ENCODE measurements at places on chromosomes 13 and 19. TPM values are rescaled to one million over a fixed set of nuclear protein-coding genes. Genes with fewer than 3 reads are reported as not detected.

DNA sequence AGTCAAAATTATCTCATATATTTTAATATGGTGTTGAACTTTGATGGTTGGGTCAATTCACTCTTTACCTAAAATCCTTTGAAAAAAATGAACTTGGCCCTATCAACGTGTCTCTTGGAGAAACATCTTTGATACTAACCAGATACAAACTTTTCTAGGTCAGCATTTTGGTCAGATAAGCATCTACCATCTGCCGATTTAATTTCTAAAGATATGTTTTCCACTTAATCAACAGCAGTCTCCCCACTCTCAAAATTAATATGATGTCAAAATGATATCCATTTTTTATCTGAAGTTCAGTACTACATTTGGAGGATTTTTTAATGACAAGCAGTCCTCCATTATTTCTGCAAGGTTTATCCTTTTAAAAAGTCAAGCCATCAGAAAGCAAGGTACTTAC is 288.8 kb downstream of the DIAPH3 start:
- DNase-seq = no peak

DNA sequence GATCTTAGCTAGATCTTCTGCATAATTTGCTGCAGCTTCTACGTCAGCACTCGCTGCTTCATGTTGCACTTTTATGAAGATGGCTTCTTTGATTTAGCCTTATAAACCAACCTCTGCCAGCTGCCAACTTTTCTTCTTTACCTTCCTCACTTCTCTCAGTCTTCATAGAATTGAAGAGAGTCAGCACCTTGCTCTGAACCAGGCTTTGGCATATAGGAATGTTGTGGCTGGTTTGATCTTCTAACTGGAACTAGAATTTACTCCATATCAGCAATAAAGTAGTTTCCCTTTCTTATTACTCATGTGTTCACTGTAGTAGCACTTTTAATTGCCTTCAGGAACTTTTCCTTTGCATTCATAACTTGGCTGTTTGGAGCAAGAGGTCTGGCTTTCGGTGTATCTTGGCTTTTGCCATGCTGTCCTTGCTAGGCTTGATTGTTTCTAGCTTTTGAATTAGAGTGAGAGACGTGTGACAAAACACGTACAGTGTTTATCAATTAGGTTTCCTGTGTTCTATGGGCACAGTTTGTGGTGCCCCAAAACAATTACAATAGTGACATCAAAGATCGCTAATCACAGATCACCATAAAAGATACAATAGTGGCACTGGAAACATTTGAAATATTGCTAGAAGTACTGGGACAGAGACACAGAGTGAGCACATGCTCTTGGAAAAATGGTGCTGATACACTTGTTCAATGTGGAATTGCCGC is 50.7 kb downstream of the NDFIP2 start:
- DNase-seq = no peak

- DNase-seq = no peak
Observed at GRCh38 chr13:44140888-44141724, 232.5 kb upstream of the SERP2 start.

- no peak for DNase-seq
Observed at GRCh38 chr19:34960940-34961679, 2.9 kb downstream of the ZNF792 start.

DNA sequence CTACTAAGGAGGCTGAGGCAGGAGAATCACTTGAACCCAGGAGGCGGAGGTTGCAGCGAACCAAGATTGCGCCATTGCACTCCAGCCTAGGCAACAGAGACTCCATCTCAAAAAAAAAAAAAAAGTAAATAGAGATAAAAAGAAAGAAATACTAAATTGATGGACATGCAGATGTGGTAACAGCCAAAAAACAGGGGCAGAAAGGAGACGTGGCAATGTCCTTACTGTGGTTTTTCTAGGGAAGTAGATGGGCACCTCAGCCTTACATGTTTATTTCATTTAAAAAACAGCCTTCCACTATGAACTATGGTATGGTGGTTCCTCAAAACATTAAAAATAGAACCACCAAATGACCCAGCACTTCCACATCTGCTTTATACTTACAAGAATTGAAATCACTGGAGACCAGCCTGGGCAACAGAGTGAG is 6.5 kb upstream of the EIF3G start:
- no peak for DNase-seq

DNA sequence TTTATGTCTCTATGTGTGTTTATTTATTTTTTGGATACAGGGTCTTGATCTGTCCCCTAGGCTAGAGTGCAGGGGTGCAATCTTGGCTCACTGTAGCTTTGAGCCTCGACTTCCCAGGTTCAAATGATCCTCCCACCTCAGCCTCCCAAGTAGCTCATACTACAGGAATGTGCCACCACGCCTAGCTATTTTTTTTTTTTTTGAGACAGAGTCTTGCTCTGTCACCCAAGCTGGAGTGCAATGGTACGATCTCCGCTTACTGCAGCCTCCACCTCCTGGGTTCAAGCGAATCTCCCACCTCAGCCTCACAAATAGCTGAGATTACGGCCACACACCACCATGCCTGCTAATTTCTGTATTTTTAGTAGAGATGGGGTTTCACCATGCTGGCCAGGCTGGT is 5.0 kb upstream of the ANGPTL4 start:
- no peak for DNase-seq

- no peak for DNase-seq
Observed at GRCh38 chr13:112754281-112755025, 64.6 kb downstream of the ATP11A start.

DNA sequence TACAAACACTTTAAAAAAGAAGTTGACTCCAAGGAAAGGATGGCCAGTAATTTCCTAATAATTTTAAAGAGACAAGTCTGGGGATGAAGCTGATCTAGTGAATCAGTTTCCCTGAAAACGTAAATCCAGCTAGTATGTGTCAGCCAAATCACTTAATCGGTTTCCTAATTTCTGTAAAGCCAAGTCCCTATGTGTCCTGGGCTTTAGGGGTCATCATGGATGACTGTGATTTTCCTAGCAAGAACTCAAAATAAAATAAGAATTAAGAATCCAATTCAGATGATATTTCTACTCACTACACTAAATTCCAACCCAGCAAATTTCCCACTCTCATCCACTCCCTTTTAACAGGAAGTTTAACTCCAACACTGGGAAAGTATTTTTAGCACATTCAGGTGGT is 35.9 kb downstream of the ELF1 start:
- no peak for DNase-seq

- no peak for DNase-seq
Observed at GRCh38 chr19:47228168-47228936, 2.6 kb downstream of the BBC3 start.

DNA sequence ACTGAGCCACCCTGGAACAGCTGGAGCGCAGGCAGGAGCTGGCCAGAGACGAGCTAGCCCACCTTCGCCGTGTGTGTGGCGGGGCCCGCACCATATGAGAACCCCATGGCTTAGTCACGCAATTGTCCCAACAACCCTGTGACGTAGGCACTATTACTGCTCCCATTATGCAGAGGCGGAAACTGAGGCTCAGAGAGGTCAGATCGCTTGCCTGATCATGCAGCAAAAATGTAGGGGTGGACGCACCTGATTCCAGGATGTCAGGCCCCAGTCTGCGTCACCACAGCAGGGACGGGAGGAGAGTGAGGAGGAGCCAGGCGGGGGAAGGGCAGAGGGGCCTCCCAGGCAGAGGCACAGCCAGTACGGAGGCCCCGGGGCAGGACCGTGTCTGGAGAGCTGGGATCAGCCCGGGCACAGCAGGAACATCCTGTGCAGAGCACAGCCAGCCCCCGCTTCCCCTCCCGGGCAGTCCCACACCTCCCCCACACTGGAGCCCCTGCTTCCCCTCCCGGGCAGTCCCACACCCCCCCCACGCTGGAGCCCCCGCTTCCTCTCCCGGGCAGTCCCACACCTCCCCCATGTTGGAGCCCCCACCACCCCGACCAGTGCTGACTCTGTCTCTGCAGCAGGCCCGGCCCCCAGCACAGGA is 16.7 kb downstream of the PIP5K1C start:
- DNase-seq = no peak

DNA sequence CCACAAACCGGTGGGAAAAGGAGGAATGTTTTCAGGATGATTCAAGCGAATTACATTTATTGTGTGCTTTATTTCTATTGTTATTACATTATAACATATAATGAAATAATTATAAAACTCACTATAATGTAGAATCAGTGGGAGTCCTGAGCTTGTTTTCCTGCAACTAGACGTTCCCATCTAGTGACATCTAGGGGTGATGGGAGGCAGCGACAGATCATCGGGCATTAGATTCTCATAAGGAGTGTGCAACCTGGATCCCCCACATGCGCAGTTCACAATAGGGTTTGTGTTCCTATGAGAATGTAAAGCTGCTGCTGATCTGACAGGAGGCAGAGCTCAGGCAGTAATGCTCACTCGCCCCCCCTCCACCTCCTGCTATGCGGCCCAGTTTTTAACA is 54.5 kb downstream of the SPTBN4 start:
- no peak for DNase-seq

- no peak for DNase-seq
Observed at GRCh38 chr13:109131698-109132257, 502.4 kb downstream of the MYO16 start.

GRCh38 chr19:33621811-33622504 is at the start of gene CHST8:
Gene CHST8 (plus strand): TSS chr19:33621953. CDS start chr19:33689262, 67,309 bp downstream.
- peak; percentile 61 for DNase-seq

- no peak for DNase-seq
Observed at GRCh38 chr13:110652764-110653163, 37.4 kb downstream of the NAXD start.

- peak; percentile 75 for DNase-seq
Observed at GRCh38 chr19:44723952-44724319, 24.6 kb upstream of the BCL3 start.

DNA sequence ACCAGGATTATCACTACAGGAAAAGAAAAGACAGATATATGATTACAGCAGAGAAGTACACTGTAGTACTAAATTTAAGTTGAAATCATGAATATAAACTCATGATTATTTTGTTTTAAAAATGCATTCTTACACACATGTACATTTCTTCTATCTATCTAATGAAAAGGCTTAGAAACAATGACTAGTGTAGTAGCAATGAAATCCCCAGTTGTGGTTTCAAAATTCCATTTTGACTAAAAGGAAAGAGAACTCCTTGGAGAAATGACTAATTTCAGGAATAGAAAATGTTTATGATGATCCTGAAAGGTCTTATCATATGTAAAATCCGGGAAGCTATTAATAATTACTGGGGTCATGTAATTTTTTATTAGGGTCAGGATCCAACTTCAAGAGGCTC is 195.0 kb upstream of the STARD13 start:
- DNase-seq = no peak

DNA sequence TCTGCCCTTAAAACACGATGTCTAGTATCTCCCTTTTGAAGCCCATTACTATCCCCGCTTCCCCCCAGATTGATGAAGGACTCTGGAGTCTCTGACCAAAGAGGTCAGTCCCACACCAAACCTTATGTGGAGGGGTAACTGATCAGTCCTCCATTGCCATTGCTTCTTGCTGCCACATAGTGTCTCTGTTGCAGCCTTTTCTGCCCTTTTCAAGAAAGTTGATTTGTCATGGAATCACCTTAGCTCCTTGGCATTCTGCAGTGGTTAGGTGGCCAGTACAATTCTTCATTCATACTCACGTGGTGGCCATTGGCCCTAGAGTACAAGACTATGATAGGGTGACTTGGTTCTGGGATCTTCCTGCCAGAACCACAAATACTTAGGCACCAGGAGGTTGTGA is 8.4 kb upstream of the HTR2A start:
- no peak for DNase-seq

DNA sequence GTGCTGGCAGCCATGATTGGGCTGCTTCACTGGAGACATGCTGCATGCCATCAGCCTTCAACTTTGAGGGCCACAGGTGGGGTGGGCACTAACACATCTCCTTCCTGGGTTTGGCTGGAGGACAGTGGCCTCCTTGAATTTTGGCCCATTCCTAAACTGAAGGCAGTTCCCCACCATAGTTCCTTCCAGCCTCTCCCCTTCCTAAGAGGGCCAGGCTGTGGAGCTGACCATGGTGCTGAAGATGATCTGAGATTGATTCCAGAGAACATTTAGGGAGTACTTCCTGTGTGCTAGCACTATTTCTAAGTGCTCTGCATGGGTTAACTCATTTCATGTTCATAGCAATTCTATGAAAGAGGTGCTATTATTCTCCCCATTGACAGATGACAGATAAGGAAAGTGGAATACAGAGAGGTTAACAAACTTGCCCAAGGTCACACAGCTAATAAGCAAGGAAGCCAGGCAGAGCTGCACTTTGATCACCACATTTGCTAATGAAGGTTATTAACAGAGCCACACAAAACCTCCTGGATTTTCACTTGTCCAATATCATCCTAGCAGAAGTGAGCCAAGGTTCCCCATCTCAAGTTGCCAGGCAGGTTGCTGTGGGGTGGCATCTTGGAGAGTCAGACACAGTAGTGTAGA is 175.3 kb downstream of the ZIC5 start:
- peak; percentile 79 for DNase-seq

GRCh38 chr13:20501120-20501519 is 24.5 kb downstream of the CRYL1 start:
- DNase-seq = no peak

GRCh38 chr13:26017932-26018665 is 33.7 kb downstream of the SHISA2 start:
- no peak for DNase-seq

DNA sequence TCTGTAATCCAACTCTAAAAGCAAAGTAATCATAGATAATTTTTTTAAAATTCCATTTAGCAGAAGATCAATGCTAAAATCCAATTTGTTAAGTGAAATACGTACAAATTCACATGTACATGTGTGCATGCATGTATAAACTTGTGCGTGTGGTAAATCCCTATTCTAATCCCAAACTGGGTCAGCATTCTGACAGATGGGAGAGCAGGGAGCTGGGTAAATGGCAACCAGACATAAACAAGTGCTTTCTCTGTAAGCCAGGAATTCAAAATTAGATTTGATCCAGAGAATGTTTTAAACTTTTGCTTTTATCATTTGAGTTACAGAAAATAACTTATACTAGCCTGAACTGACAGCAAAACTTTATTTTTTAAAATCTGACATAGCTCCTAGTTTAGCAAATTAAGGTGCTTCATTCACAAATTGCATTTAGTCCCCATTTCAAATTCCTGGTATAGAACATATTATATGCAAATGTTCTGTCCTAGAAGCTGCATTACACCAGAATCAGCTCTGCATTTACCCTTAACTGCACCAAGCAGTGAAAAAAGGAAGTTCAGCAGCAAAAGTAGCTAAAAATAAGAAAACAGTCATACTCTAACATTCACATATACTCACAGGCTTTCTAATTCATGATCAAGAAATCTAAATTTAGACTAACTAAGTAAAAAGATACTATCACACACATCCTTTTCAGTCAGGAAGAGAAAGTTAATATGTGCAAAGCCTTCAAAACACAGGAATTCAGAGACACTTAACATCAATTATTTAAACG is 32.6 kb downstream of the UBL3 start:
- no peak for DNase-seq

GRCh38 chr19:19588546-19588945 is 29.9 kb downstream of the PBX4 start:
- no peak for DNase-seq

KRTDAP gene
- total RNA-seq = not detected

PABPC3 gene
- 0.14 TPM for total RNA-seq

ZNF573 gene
- 16.7 TPM for total RNA-seq

CAMSAP3 gene
- total RNA-seq = 13.7 TPM

PRODH2 gene
- not detected for total RNA-seq

URAD gene
- not detected for total RNA-seq

PIBF1 gene
- 24.7 TPM for total RNA-seq

TMEM59L gene
- total RNA-seq = 6.4 TPM

HSD17B14 gene
- 4.2 TPM for total RNA-seq

ACP7 gene
- total RNA-seq = not detected

RUBCNL gene
- 29.7 TPM for total RNA-seq

ERCC1 gene
- 111 TPM for total RNA-seq

ZNF83 gene
- total RNA-seq = 45.6 TPM
